ENCODE measurements at places on chromosomes 16 and 17.

DNA sequence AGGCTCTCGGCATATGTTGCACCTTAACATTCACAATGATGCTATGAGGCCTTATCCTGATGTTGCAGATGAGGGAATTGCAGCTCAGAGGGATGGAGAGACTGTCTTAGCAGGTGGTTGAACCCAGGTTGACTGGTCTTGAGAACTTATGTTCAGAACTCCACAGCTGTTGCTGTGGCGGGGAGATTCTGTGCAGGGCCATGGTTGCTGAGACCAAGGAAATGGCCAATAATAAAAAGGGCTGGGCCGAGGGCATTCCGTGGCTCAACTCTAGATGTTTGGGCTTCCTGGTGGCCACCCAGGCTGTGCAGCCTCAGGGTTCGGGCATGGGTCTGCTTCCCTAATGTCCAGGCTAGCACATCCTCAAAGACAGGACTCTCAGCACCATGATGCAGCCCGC is 5.9 kb downstream of the KSR1 start:
- no peak for DNase-seq

- DNase-seq: no peak
These were observed 14.9 kb downstream of the CPPED1 start for GRCh38 chr16:12788758-12789157.

DNA sequence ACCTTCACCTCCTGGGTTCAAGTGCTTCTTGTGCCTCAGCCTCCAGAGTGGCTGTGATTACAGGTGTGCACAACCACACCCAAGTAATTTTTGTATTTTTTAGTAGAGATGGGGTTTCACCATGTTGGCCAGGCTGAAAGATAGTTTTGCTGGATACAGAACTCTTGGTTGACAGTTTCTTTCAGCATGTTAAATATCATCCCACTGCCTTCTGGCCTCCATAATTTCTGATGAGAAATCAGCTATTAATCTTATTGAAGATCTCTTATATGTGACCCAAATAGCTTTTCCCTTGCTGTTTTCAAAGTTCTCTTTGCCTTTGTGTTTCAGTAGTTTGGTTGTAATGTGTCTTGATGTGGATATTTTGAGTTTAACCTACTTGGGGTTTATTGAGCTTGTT is 50.3 kb upstream of the BRD7 start:
- no peak for DNase-seq

GRCh38 chr17:82050152-82050760 is 1.4 kb downstream of the RFNG start:
- DNase-seq: no peak

- no peak for DNase-seq
These were observed 11.7 kb upstream of the C16orf95 start for GRCh38 chr16:87328846-87329245.

DNA sequence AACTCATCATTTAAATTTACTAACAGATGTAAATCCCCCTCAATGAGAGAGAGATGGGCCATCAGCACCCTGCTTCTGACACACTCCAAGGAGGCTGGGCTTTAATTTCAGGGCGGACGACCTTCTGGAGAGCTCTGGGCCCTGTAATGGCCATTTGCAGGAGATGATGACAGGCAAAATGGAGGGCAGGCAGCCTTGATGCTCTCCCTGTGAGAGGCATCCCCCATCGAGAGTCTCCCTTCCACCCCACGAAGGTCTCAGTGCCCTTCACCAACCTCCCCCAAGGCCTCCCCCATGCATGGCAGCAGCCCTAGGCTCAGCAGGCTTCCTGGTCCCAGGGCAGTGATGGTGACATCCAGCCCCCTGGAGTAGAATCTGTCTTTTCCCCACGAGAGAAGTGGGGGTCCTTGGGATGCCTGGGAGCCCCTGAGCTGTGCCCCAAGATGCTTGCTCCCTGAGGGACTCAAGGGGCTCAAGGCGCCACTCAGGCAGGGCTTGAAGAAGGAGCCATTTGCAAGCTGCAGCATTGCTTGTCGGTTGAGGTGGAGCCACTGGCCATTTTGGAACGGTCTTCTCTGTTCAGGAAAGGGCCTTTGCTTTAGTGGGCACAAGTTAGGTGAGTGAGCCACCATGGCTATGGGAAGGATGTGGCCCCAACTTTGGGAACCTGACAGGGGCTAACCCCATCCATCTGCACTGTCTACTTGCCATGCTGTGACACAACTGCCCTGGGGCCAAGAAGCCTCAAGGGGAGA is 82.6 kb downstream of the C16orf78 start:
- DNase-seq: no peak

GRCh38 chr16:76955629-76956028 is 235.4 kb upstream of the MON1B start:
- DNase-seq: no peak

DNA sequence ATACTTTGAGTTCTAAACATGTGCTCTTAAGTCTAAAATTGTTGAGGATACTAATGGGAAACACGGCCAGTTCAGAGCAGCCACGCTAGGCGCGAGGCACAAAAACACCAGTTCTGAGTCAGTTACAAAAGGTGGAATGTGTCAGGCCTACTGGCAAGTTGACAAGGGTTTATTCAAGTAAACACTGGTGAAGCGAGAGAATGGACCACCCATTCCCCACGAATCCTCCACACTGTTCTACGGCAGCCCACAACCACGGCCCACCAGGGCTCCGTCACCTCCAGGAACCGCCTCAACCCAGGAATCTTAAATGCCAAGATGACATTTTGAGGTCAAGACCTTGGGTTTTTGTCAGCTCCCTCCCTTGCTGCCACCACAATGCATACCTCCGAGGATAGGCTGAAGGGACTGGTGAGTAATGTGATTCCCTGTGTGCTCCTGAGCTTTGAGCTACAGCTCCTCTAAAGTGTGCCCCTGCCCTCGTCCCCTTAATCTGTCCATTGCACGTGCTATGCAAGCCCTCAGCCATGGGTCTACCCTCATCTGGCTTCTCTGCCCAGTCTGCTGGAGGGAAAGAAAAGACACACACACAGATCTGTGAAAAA is 28.5 kb upstream of the TRAP1 start:
- no peak for DNase-seq

DNA sequence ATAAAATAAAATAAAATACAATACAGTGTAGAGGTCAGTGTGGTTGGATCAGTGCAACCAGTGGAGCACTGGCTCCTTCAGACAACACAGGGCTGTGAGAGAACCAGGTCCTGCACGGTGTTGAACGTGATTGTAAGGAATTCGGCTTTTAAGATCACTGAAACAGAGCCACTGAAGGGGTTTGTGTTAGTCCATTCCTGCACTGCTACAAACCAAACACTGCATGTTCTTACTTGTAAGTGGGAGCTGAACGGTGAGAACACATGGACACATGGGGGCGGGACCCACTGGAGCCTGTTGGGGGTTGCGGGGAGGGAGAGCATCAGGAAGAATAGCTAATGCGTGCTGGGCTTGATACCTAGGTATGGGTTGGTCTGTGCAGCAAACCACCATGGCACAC is 193.2 kb upstream of the AXIN2 start:
- DNase-seq: no peak

GRCh38 chr17:79485419-79485985 is 125.3 kb downstream of the RBFOX3 start:
- DNase-seq: no peak

DNA sequence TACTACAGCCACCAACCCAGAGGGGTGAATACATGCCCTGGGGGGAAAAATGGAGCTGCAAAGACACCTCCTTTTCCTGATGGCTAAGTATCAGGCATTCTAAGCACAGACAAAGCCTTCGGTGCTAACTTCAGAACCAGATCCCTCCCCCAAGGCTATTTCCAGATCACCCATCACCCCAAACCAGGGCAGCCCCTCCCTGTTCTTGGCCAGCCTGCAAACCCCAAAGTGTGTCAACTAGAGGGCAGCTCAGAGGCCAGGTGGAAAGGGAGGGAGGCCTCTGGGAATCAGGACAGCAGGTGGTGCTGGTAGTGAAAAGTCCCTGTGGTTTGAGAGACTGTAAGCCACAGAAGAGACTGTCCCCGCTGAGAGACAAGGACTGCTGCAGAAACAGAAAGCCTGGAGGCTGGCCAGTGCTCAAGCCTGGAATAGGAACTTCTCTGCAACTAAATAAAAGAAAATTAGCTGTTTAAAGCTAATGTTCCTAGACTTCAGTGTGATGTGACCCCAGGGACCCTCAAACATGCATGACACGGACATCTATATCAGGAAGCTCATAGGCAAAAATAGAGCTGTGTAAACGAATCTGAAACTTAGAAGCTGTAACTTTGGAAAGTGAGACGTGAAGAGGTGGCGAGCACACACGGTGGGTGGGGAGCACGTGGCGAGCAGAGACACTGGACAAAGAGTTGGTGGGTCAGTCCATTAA is 9.1 kb downstream of the TUBG1 start:
- DNase-seq: peak; percentile 3

- no peak for DNase-seq
These were observed 5.0 kb downstream of the NFE2L1 start for GRCh38 chr17:48052956-48053757.

DNA sequence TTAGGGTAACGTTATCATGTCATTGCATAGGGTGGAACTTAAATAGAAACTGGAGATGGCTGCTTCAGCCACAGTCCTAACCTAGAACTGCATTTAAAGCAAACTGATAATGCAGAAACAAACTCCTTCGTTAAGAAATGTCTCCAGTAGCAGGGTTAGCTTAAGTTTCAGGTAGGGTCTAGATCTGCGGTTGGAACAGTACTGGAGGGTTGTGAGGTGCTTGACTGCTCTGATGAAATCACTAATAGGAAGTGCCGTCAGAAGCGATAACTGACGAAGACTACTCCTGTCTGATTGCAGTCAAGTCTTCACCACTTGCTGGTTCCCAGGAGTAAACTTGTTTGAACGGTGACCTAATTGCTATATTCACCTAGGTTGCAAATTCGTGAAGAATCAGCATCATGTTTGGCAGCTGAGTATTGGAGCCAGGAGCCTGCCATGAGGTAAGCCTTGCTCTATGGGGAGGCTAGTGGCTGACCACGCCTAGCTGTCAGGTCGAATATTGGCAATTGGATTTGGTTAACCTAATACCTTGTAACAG is 24.5 kb downstream of the TRPV2 start:
- DNase-seq: peak; percentile 58

DNA sequence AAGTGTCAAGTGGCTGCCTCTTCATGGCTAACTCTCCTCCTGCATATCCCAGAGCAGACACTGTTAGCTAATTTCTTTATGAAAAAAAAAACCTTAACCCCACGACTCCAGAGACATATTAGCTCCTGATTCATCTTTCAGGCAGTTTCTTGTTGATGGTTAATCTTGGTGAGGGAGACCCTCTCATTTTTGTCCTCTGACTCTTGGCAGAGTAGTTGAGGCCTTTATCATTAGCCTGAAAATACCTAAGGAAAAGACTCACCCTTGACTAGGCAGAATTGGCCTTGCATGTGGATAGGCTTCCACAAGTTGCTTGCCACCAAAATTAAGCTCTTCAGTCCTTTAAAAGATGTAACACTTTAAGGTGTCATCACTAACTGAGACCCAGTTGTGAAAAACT is 4.0 kb downstream of the CRYBA1 start:
- no peak for DNase-seq

GRCh38 chr16:23837553-23838308 is 1.9 kb downstream of the PRKCB start:
- DNase-seq: no peak

- no peak for DNase-seq
These were observed 77.6 kb upstream of the KSR1 start for GRCh38 chr17:27378482-27379175.

- DNase-seq: no peak
These were observed 218.5 kb upstream of the RPL38 start for GRCh38 chr17:73984941-73985340.

- DNase-seq: no peak
These were observed 180.3 kb upstream of the MYOCD start for GRCh38 chr17:12485361-12485906.

DNA sequence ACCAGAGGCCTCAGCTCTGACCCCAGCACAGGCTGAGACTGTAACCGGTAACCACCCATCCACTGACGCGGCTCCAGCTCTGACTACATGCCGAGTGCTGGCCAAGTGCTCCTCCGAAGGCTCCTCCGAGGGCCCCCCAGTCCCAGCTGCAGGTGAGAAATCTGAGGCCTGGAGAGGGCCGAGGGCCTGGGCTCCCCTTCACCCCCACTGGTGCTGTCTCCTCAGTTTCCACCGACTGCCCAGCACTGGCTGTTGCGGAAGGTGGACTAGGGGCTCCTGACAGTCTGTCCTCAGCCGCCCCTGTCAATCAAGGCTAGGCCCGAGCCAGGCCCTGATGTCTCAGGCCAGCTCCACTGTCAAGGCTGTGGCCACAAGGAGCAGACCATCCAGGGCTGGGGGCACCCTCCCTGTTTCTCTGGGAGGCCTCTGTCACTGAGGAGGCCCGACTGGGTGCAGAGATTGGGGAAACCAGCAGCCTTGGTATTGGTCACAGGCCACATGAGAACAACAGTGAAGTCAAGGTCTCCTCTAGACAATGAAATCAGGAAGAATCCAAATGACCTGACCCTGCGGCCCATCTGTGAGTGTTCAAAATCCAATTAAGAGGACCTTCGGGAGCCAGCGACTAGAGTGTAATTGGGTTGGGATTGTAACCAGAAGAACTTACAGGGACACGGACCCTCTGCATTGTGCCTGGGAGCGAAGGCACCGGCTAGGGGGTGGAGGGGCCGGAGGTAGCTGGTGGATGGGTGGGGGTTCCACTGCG is 5.1 kb downstream of the TMEM235 start:
- no peak for DNase-seq

- DNase-seq: no peak
These were observed 51.0 kb upstream of the CRISPLD2 start for GRCh38 chr16:84768808-84769197.

- no peak for DNase-seq
These were observed 478.8 kb downstream of the NPIPA7 start for GRCh38 chr16:16857603-16858283.

DNA sequence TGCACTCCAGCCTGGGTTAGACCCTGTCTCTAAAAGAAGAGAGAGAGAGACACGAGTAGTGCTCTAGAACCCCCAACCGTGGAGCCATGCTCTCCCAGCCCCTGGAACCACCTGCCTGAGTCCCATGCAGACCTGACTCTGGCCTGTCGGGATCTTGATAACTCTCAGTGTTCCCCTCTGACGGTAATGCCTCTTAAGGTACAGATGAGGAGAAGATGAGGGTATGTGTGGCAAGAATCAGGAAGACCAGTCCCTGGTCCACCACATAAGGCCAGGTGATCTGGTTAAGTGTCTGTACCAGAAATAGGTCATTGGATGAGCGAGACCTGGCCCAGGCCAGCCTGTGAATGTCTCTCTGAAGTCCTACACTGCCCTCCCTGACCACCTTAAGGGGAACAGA is 18.4 kb downstream of the OSBPL7 start:
- DNase-seq: no peak

GRCh38 chr17:68297195-68297594 is 5.9 kb downstream of the ARSG start:
- DNase-seq: no peak

- DNase-seq: peak; percentile 68
These were observed 8.2 kb downstream of the RHBDF2 start for GRCh38 chr17:76492989-76493501.

- DNase-seq: no peak
These were observed 461.7 kb upstream of the HSBP1 start for GRCh38 chr16:83345846-83346640.

- DNase-seq: no peak
These were observed 63.4 kb downstream of the GTF3C1 start for GRCh38 chr16:27486344-27486743.

- DNase-seq: no peak
These were observed 31.4 kb downstream of the PDIA2 start for GRCh38 chr16:314351-314750.

- no peak for DNase-seq
These were observed at the start of gene RRAD for GRCh38 chr16:66925322-66925840. RRAD (minus strand) TSS chr16:66925535; CDS start chr16:66925179, 356 bp downstream.
